Mammary microvascular endothelial cell (primary cell): ENCODE measurements at places on chromosomes 2 and 18. TPM values are rescaled to one million over a fixed set of nuclear protein-coding genes. Genes with fewer than 3 reads are reported as not detected.

NEUROD1 gene
- total RNA-seq = not detected in 2 replicates

COL4A3 gene
- not detected in 2 replicates for total RNA-seq

IGFBP5 gene
- total RNA-seq = 0.33 and 1.0 TPM in 2 replicates

LOXHD1 gene
- total RNA-seq = not detected in 2 replicates

RPRM gene
- not detected in 2 replicates for total RNA-seq

IL36A gene
- not detected in 2 replicates for total RNA-seq

EIPR1 gene
- total RNA-seq = 58.8 and 62.1 TPM in 2 replicates
